ENCODE measurements at places on chromosomes 13 and 19.

- no peak for DNase-seq
Measured at GRCh38 chr13:105403086-105403485, 1132.4 kb downstream of the EFNB2 start.

DNA sequence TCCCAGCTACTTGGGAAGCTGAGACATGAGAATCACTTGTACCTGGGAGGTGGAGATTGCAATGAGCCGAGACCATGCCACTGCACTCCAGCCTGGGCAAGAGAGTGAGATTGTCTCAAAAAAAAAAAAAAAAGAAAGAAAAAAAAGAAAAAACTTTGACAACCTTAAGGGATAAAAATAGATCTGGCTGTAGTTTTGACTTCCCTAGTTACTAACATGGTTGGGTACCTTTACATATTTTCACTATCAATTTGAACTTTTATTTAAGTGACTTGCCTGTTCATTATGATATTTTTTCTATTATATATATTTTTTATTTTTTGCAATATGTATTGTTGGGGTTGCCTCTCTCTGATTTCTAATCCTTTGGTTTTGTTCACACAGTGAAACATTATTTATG is 8.4 kb upstream of the ZNF235 start:
- no peak for DNase-seq

DNA sequence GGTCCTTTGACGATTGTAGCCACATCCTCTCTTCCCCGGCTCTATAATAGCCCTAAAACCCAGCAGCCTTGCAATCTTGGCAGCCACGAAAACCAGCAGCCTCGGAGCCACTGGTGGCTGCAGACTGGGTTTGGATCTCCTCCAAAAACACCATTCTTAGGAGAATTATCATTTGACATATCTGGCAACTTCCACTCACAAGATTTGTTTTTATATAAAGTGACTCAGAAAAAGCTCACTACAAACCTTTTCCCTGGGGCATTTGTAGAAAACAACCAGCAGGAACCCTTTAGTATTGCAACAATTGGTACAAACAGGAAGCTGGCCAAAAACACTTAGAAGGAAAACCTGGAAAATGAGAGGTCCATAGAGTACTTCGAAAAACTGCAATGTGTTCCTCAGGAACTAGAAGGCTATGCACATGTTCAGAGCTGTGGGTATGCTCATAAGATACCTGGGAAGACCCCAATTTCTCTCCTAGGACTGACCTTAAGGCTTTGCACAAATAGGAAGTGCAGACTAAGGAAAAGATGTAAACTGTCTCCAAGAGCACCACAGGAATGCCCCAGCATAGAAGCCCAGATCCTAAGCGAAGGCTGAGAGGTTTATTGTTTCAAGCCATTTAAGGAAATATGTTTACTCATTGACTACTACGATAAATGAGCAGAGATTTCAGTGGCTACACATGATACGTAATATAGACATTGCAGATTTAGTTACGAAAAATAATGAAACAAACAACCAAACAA is 71.2 kb downstream of the MYO16 start:
- DNase-seq, result no peak

- DNase-seq, result no peak
Measured at GRCh38 chr19:33862981-33863380, 66.3 kb downstream of the KCTD15 start.

DNA sequence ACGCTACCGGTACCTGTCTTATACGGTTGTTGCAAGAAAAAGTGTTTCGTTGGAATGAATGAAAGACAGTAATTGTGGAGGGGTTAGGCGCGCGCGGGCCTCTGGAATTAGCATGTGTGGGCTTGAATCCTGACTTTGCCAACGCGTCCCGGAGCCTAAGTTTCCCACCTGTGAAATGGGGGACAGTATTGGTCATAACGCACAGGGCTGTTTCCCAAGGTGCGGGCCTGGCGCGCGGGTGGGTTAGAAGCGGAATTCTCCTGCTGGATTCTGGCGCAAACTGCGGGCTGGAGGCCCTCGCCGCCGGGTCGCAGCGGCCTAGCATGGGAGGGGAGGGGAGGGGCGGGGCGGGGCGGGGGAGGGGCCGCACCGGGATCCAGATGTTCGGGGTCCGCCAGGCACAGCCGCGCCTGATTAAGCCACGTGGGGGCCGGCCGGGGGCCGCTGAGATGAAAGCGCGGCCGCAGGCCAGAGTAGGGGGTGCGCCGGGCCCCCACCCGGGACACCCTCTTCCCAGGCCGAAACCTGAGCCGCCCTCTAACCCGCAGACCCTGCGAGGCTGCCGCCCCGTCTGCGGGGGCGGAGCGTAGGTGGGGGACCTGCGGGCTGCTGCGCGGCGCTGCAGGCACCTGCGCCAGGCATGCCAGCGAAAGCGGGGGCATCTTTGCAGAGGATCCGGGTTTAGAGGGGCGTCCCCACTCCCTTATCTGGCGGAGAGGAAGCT is 1.2 kb upstream of the TMEM59L start:
- no peak for DNase-seq

All from DMS 273 treated with DMSO at 0.1 percent for 48 hours (cell line).